Stimulated activated CD4-positive, alpha-beta T cell treated with anti-CD3 and anti-CD28 coated beads, Interleukin-4, amount 100 ng/mL, for 1 hour (primary cell): ENCODE measurements at places on chromosomes 2 and 18.
A peak's percentile ranks its signal among the peaks of the same experiment; 100 is the strongest.

- DNase-seq: no peak
These were observed 162.3 kb downstream of the PHLPP1 start for GRCh38 chr18:62877411-62878221.

GRCh38 chr2:40914666-40915065 lies 462.8 kb upstream of the SLC8A1 start:
- DNase-seq: no peak

DNA sequence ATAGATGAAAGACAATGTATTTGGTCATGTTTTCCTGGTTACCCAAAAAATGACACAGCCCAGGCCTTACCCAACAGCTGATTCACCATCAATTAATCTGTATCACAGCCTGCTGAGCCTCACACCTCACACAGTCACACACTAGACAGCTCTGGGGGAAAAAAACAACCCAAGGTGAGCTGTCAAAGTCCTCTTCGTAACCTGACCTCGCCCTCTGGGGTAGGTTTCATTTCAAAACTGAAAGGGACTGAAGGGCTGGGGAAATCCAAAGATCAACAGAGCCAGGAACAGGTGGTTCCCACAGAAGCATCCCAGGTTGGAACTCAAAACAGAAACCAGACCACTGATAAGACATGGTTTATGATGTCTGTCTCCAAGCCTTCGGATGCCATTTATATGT lies 18.2 kb upstream of the PCBP1 start:
- DNase-seq: peak; percentile 62

DNA sequence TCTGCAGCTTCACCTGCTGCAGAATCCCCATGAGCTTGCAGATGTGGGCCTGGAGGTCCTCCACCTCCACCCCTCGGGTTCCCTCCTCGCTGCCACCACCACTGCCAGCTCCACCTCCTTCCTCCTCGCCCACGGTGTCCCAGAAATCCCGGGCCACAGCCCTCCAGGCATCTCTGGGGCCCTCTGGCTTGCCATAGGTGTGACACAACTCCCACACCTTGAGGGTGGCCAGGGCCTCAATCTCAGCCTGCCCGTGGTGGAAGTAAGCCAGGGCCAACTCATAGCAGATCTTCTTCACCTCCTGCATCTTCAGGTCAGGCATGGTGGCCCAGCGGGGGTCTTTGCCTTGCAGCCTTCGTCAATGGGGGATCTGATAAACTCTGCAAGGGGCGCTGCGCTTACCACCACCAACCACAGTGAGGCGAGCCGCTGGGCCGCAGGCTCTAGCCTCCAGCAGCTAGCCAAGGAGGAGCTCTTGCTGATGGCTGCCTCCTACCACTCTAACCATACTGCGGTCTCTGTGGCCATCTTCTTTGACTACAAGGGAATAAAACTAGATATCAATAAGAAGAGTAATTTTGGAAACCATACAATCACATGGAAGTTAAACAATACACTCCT lies 36.1 kb upstream of the ANKRD62 start:
- no peak for DNase-seq

DNA sequence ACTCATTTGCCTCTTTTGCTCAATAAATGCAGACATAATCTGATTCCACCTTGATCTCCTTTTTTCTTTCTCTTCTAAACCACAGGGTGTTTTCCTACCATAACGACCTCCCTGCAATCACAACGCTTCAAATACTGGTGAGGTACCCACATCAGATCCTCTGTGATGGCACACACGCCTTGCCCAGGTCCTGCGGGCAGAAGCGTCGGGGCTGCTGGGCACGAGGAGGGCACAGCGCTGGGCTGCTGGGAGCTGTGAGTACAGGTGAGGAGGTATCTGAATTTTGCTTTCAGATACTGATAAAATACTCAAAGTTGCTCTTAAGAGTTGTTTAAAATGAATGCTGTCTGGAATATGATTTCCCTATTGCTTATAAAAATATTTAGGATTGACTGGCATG lies 186.1 kb upstream of the PXDN start:
- no peak for DNase-seq

GRCh38 chr18:23933407-23933806 lies 81.1 kb upstream of the TTC39C start:
- no peak for DNase-seq

DNA sequence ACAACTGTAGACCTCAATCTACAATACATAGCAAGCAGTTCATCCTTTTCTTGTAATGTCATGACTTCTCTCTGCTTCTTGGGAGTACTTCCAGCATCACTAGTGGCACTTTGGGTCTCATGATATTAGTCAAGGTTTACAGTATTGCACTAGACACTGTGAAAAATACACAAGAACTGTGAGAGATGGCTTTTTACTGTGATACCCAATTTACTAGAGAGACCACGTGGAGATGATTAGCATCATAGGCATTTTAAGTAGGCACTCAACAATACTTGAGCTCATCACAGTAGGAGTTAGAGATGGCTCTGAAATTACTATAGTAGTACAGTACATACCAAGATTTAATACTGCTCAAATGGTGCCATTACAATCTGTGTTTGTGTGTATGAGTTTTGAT lies 112.8 kb upstream of the EML6 start:
- DNase-seq: no peak

GRCh38 chr2:12057436-12058166 lies 311.2 kb downstream of the LPIN1 start:
- DNase-seq: no peak

GRCh38 chr2:233976087-233976486 lies 58.9 kb downstream of the TRPM8 start:
- no peak for DNase-seq

DNA sequence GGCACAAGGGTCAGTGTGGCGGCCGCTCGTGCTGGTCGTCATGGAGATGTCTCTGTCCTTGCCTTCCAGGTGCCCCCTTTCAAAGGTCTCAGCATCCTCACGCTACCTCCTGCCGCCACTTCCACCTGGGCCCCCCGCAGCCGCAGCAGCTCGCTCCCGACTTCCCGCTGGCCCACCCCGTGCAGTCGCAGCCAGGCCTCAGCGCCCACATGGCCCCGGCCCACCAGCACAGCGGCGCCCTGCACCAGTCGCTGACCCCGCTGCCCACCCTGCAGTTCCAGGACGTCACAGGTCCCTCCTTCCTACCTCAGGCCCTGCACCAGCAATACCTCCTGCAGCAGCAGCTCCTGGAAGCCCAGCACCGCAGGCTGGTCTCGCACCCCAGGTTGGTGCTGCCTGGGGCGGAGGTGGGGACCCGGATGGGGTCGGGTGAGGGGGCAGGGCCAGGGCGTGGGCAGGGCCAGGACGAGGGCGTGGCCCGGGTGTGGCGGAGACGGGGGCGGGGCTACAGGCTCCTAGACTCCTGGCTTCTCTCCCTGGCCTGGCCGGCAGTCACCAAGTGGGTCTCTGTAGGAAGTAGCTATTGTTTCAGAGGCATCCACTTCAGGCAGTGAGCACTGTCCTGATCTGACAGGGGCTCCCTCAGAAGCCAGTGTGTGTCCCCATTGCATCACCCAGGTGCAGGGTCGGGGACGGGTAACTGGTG lies 223.7 kb downstream of the LOXHD1 start:
- DNase-seq: no peak

DNA sequence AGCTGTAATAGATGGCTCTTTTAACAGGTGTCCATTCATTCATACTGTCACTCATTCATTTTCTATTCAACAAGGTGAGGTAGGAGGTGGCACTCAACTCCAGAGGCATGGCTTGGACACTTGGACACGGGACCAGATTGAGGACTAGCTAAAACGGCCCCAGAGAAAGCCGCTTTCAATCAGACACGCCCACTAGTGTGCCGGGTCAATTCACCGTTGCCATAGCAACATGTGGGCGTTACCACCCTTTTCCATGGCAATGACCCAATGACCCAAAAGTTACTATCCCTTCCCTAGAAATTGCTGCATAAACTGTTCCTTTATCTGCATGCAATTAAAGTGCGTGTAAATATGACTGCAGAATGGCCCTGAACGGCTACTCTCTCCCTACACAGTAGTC lies 49.2 kb upstream of the LGALSL start:
- no peak for DNase-seq

DNA sequence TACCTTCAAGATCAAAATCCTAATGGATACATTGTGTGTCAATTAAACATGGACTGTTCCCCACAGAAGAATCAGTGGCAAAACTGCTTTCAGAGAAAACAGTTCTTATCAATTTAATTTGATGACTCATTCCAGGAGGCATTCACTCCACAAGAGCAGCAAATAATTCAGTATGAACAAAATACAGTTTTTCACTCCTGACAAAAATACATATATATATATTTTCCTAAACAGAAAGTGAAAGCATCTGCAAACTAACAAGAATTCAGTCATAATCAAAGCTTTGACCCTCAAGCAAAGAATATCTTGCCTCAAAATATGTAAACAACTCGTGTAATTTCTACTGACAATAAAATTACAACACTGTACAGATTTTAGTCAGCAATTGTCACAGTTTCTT lies 685.1 kb upstream of the SLC8A1 start:
- DNase-seq: no peak

DNA sequence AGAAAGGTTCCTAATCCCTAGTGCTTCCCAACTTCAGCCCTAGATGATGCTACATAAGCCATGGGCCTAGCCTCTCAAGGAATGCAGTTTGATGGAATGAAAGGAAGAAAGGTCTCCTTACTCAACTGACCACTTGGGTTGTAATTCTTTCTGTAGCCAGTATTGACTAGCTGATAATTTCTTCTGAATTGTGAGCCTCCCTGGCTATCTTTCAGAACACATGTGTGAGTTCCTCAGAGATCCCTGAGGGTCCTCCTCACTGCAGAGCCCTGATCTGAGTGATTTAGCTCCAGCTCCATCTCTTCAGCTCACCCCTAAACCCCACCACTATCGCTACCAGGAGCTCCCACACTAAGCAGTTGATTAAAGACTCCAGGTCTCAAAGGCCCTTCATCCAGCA lies 31.5 kb downstream of the CFAP210 start:
- no peak for DNase-seq

- DNase-seq: no peak
These were observed 51.0 kb downstream of the WDPCP start for GRCh38 chr2:63537306-63537705.

DNA sequence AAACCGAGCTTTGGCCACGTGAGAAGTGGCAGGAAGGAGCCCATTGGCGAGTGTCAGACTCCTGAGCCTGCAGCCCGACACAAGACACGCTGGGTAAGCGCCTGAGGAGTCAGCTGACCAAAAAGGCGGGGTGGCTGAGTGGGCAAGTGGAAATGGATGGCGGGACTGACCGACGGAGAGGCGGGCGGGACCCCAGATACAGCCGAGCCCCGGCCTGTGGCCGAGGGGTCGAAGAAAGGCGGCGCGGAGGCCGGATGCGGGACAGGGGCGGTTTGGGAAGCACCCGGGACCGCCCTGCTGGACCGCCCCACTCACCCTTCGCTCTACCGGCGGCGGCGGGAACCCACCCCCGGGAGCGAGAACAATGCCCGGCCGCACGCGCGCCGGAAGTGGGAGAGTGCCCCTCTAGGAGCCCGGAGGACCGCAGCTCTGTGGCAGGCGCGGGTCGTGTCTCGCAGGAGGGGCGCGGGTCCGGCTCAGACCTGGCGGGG lies 22.8 kb downstream of the ZSCAN30 start:
- DNase-seq: peak; percentile 78

DNA sequence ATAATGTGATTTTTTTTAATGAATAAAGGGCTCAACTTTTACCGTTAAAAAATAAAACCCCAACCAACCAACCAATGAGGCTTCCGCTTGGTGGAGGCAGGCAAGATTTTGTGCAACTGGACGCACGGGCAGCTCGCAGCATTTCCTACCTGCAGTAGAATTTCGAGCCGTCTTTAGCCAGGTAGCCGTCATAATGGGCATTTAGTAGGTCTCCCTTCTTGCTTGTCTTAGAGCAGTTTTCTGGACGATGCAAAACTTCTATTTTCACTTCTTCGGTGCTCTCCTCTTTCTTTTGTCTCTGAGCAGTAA lies 316 bp downstream of the FKBP7 start:
- no peak for DNase-seq

- DNase-seq: no peak
These were observed 203.2 kb downstream of the SH3RF3 start for GRCh38 chr2:109331896-109332848.

DNA sequence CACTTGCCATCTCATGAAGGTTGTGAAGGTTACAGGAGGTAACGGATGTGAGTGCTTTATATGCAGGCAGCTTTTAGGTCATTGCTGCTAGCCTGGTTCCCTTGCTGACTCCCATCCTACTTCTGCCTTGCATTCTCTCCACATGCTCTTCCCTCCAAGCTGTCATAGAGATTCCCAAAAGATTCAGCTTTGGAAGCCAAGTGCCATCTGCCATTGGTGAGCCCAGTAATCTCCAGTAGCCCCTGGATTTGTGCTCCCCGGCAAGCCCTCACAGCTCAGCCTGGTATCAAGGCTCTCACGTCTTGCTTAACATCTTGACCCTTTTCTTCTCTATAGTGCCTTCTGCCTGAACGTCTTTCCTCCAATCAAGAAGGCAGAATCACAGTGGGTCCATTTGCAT lies 61.6 kb downstream of the MYT1L start:
- DNase-seq: no peak

- no peak for DNase-seq
These were observed 274.3 kb upstream of the NRP2 start for GRCh38 chr2:205407984-205408383.

GRCh38 chr18:54813977-54814565 lies 14.2 kb upstream of the RAB27B start:
- DNase-seq: no peak

- no peak for DNase-seq
These were observed 57.9 kb downstream of the FAM171B start for GRCh38 chr2:186751790-186752189.

GRCh38 chr18:74290794-74291471 lies 830 bp downstream of the CYB5A start:
- DNase-seq: peak; percentile 10

- DNase-seq: no peak
These were observed 8.0 kb downstream of the HES6 start for GRCh38 chr2:238231809-238232208.

DNA sequence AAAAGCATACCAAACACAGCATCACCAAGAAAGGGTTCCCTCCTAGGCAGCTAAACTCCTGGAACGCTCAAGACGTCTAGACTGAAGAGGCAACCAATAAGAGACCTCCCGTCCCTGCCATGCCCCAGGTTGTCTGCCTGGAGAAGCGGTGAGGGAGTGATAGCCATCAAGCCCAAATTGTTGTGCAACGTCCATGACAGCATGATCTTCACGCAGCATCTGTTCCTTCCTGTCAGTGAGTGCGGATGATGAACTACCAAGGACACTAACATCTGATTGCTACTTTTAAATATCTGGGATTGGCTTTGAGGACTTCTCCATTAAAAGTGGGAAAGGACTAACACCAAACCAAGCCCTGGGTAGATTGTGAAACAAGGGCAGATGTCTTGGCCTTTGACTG lies 149.7 kb downstream of the TXNL1 start:
- no peak for DNase-seq
